A549 treated with Hydrocortisone at 1 μM for 4 hours (cell line): ENCODE measurements at places on chromosomes 7 and 10. TPM values are rescaled to one million over a fixed set of nuclear protein-coding genes. Genes with fewer than 3 reads are reported as not detected.

TRIM50 gene
- total RNA-seq = not detected in 5 replicates

RBM20 gene
- 2.6 to 4.3 TPM (median 3.1 TPM) in 5 replicates for total RNA-seq

HOXA11 gene
- 0.58 to 0.68 TPM (median 0.63 TPM) in 5 replicates for total RNA-seq

TUBAL3 gene
- 0.17 to 0.23 TPM (median 0.22 TPM) in 5 replicates for total RNA-seq

OR2A7 gene
- not detected in 5 replicates for total RNA-seq

SPDYE5 gene
- total RNA-seq = not detected in 5 replicates

PTCD1 gene
- total RNA-seq = 5.8 to 9.9 TPM (median 6.9 TPM) in 5 replicates

TLX1 gene
- not detected in 5 replicates for total RNA-seq

TAS2R3 gene
- total RNA-seq = not detected in 5 replicates

TCAF2 gene
- 0.89 to 1.7 TPM (median 1.2 TPM) in 5 replicates for total RNA-seq

CYP2C19 gene
- total RNA-seq = not detected in 5 replicates

PPRC1 gene
- 53.7 to 60.3 TPM (median 55.8 TPM) in 5 replicates for total RNA-seq

CCDC146 gene
- total RNA-seq = 0.32 to 0.70 TPM (median 0.49 TPM) in 5 replicates

MYH16 gene
- 0.24 to 0.41 TPM (median 0.35 TPM) in 5 replicates for total RNA-seq

HPS6 gene
- total RNA-seq = 30.0 to 38.3 TPM (median 34.3 TPM) in 5 replicates

DENND2A gene
- 0.39 to 0.98 TPM (median 0.76 TPM) in 5 replicates for total RNA-seq

NUDT13 gene
- total RNA-seq = 2.6 to 3.9 TPM (median 3.4 TPM) in 5 replicates

TUBB8 gene
- total RNA-seq = 0.06 to 0.22 TPM (median 0.15 TPM) in 3 of 5 replicates, not detected in the others

SPDYE2B gene
- not detected in 5 replicates for total RNA-seq

SSC4D gene
- 0.71 to 1.4 TPM (median 1.1 TPM) in 5 replicates for total RNA-seq

ARF5 gene
- 149 to 181 TPM (median 164 TPM) in 5 replicates for total RNA-seq

STEAP1B gene
- total RNA-seq = 0.07 to 0.21 TPM (median 0.13 TPM) in 5 replicates

TRPV5 gene
- not detected in 5 replicates for total RNA-seq

FGL2 gene
- total RNA-seq = not detected in 5 replicates

GIMAP5 gene
- total RNA-seq = not detected in 5 replicates

SUGCT gene
- total RNA-seq = 0.58 to 1.4 TPM (median 0.73 TPM) in 5 replicates

MRLN gene
- not detected in 5 replicates for total RNA-seq

CFTR gene
- 0.03 to 0.08 TPM in 2 of 5 replicates, not detected in the others for total RNA-seq

ECD gene
- total RNA-seq = 25.0 to 31.0 TPM (median 26.6 TPM) in 5 replicates

NEUROD6 gene
- total RNA-seq = not detected in 5 replicates

IQUB gene
- 0.06 TPM in 4 of 5 replicates, not detected in the other for total RNA-seq

CPXM2 gene
- total RNA-seq = not detected in 5 replicates

CALML3 gene
- total RNA-seq = not detected in 5 replicates

AEBP1 gene
- total RNA-seq = 0.02 to 0.13 TPM (median 0.07 TPM) in 4 of 5 replicates, not detected in the other

FRMPD2 gene
- total RNA-seq = 0.07 to 0.15 TPM (median 0.13 TPM) in 3 of 5 replicates, not detected in the others
